Activated CD4-positive, alpha-beta T cell treated with anti-CD3 and anti-CD28 coated beads, Interleukin-2, amount 50 U/mL, for 1 hour (primary cell): ENCODE measurements at places on chromosomes 11 and 22.
A peak's percentile ranks its signal among the peaks of the same experiment; 100 is the strongest.

DNA sequence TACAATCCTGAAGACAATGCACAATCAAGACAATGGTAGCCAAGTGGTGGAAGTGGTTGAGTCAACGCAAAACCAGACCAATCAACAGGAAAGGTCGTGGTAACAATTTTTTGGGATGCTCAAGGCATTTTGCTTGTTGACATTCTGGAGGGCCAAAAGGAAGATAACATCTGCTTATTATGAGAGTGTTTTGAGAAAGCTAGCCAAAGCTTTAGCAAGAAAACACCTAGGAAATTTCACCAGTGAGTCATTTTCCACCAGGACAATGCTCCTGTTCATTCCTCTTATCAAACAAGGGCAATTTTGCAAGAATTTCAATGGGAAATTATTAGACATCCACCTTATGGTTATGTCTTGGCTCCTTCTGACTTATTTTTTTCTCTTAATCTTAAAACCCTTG lies 1932.2 kb upstream of the RAG2 start:
- no peak for DNase-seq

GRCh38 chr22:37334859-37335805 lies 52.8 kb downstream of the CYTH4 start:
- DNase-seq: no peak

DNA sequence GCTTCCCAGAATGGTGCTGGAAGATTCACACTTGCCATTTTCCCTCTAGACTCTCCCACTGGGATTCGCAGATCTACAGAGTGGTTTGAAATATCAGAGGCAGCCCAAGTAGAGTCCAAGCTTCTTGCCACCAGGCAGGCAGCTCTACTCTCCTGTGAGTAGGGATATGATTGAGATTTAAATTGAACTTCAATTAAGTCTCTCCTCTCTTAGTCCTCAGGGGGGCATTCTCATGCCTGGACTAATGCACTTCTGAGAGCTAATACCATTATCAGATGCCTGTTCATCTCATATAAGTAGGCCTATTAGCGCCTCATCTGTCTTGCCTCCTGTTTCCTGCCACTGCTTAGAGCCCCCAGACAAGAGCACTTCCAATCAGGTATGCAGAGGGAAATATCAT lies 25.5 kb upstream of the AMPD3 start:
- DNase-seq: no peak

GRCh38 chr11:33449798-33450197 lies 192.6 kb downstream of the HIPK3 start:
- DNase-seq: no peak

- DNase-seq: no peak
Measured at GRCh38 chr11:75616281-75616680, 52.6 kb downstream of the MAP6 start.

GRCh38 chr22:44453441-44454112 lies 44.5 kb downstream of the RTL6 start:
- DNase-seq: no peak

- DNase-seq: no peak
Measured at GRCh38 chr11:46256540-46257001, 20.9 kb upstream of the CREB3L1 start.

DNA sequence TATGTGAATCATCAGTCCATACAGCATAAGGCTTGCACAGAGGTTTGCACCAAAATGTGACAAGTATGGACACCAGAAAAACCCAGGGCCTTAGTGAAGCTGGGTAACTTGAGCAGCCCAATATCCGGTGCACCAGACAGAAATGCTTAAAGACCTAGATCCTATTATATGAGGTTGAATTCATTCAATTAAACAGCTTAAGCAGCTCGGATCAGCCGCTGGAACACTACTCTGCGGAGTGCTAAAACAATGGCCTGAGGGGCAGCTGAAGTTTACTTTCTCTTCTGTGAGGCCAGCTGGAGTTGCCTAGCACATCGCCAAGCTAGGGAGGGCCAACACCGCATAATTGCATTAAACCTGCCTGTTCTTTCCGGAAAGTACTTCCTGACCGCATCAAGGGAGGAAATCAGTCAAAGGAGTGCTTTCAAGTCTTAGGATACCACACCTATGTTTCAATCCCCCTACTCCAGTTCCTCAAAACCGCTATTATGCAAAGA lies 17.0 kb upstream of the FAM181B start:
- DNase-seq: no peak

GRCh38 chr11:134229126-134229790 lies 4.8 kb downstream of the VPS26B start:
- DNase-seq: no peak

DNA sequence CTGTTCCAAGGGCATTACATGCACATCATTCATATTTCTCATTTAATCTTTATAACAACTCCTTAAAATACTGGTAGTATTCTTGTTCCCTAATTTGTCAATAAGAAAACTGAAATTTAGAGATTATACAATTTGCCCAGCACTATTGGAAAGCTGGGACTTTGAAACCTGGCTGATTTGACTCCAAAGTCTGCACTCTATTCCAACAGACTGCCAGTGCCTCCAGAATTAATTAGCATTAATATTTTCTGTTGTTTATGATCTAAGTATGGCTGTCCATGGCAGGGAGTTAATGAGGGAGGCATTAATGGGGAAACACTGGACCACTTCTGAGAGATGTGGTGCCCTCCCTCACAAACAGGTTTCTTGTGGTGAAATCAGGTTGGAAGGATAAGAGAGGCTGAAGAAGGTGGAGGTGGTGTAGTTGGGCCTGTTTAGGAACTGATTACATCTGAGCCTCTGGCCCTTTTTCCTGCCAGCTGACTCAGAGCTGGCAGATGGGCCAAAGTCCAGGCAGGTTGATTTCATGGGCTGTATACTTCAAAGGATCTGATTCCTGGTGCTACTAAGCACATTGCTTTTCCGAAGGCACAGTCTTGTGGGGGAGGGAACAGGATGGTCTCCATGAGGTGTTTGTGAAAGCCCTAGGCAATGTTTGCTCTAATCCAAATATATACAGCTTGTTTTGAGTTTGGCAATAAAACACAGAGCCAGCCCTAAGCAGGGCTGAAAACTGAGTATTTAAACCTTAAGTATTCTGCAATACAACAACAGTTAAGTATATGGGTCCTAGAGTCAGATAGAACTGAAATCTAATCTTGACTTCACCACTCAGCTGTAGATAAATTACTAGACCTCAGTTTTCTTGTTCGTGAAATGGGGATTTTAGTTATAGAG lies 21.0 kb upstream of the RAB30 start:
- no peak for DNase-seq

DNA sequence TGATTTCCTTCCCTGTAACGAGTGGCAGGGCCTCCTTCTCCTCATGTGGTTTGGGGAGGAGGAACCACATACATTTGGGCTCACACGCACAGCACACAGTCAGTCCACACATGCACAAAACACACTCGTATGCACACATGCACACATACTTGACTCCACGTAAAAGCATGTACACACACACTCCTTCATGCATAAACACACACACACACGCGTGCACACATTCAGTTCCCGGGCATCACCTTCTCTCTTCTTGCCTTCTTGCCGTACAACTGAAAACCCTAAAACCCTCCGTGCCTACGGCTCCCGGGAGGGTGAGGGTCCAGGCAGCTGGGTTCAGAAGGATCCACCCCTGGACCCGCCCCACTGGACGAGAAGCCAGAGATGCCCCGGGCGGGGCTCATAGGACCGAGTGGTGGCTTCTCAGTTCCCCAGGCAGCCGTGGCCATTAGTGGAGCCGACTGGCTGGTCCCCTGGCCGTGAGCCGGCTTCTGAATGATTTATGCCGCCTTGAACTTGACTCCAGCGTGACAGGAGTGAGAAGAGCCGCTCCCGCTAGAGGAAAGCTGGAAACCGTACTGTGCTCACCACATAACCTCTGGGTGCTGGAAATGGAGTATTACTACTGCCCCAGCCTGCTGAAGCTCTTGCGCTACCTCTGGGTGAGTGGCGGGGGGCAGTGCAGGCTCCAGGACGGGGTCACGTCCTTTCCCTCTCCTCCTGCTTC lies 117.4 kb downstream of the KIAA1671 start:
- DNase-seq: peak; percentile 15

- DNase-seq: no peak
Measured at GRCh38 chr11:133950874-133951326, 5.9 kb downstream of the IGSF9B start.

GRCh38 chr22:37726241-37726887 lies 29.5 kb downstream of the TRIOBP start:
- DNase-seq: no peak

DNA sequence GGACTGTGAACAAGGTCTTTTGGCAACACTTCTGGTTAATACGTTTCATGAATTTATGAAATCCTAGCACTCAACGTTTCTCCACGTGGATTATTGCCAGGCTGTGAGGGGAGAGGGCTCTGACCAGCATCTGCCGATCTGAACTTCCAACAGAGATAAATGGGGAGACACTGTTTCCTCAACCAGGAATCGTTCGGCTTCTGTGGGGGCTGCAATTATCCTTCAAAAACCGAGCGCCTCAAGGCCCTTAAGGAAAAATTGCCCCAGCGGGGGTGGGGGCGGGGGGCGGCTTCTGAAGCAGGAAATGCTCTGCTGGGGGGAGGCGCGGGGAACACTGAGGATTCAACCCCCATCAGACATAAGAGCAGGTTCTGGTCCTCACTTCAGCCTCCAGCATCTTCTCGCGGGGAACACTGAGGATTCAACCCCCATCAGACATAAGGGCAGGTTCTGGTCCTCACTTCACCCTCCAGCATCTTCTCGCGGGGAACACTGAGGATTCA lies 155.6 kb downstream of the BRD1 start:
- no peak for DNase-seq

GRCh38 chr11:113705871-113706655 lies at the start of gene TMPRSS5:
Gene TMPRSS5, minus strand, starts transcription at chr11:113706308. Its CDS starts 84 bp downstream, at chr11:113706224.
- no peak for DNase-seq

DNA sequence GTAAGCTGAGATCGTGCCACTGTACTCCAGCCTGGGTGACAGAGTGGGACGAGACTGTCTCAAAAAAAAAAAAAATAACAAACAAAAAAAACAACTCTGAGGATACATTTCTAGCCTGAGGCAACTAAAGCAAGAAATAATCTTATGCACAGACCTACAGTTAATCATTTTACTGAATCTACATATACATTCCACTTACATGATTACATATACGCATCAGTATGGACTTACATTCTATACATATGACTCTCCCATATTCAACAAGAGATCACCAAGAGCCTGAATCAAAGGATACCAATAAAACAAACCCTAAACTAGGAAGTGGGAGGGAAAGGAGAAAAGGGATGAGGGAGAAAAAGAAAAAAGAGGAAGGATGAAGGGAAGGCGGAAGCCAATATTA lies 1.1 kb downstream of the ALG8 start:
- no peak for DNase-seq

DNA sequence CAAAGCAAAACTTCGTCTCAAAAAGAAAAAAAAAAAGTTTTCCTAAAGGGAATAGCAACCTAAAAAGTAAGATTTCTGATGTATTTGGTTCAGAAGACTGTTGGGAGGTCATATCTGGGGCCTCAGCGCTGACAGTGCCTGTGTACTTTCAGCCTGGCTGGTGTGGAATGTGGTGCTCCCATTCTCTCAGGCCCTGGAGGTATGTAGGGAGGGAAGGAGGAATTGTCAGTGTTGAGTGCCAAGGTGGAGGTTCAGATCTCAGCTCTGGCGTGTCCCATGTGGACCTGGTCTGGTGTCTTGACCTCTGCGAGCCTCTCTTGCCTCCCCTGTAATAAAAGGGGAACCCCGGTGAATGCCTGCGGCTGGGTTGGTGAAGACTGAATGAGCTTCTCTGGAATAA lies 22.4 kb downstream of the PRR5 start:
- DNase-seq: no peak

- no peak for DNase-seq
Measured at GRCh38 chr11:21603886-21604285, 589.0 kb upstream of the ANO5 start.

DNA sequence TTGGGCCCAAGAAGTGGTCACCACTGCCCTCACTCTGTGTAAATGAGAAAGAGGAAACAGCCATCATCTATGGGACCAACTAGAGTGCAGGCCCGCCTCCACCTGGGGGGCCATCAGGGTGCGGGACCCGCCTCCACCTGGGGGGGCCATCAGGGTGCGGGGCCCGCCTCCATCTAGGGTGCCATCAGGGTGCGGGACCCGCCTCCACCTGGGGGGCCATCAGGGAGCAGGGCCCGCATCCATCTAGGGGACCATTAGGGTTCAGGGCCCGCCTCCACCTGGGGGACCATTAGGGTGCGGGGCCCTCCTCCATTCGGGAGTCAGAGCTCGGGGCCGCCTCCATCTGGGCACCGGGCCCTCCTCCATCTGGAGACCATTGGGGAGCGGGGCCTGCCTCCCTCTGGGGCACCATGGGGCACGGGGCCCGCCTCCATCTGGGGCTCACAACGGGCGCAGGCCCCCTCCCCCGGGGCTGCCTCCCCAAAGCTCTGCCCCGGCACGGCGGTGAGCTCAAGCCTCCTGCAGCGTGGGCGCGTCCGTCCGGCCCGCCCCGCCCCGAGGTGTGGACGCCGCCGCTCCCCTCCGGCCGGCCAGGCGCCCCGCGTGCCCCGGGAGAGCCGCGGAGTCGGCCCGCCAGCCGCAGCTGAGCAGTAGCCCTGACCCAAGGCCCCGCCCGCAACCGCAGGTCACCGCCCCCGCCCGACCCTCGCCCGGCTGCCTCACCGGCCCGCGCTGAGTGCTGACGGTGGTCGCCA lies 512 bp downstream of the TOLLIP start:
- no peak for DNase-seq

GRCh38 chr11:133443206-133443747 lies 89.0 kb downstream of the OPCML start:
- no peak for DNase-seq

DNA sequence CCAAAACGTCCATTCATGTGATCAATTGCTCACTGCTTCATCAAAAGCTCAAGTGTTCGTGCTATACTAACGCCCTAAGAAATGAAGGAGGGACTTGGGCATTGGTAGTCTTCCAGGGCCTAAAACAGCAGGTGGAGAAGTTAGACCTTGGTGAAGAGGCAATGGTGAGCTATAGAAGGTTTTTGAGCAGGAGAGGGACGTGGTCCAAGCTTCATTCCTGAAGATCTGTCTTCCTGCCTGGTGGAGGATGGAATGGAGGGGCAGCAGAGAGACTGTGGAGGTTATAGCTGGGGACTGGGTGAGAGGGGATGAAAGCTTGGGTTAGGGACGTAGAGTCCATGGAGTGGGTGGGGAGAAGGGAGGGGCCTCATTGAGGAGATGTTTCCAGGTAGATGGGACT lies 97.7 kb downstream of the TP53I11 start:
- no peak for DNase-seq

DNA sequence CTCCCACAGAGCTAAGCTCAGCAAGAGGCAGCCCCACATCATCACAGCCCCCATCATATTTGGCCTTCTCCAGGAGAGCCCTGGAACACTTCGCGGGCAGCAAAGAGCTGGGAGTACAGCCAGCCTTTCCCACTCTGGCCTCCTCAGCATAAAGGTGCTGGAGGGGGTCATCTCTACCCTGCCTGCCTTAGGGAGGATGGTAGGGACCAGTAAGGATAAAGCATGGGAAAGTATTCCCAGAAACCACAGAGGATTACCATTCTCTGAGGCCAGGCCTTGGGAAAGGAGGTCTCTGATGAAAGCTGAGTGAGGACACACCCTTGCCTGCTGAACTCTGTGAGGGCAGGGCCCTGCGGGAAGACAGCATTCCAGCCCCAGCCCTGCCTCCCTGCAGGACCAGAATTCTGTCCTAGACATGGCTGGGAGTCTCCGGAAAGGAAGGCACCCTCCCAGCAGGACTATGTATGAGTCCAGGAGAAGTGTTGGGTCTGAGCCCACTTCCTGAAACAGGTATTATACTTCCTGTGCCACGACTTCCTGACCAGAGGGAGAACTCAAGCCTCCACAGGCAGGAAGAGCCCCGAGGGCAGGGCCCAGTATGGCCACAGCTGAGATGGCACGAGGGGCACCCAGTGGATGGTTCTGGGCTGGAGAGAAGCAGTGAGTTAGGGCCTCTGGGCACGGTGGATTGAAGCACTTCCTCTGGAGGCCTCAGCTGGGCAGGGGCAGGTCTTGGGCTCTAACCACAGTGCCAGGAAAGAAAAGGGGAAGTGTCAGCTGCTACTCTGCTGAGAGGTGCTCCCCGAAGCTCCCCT lies 12.9 kb upstream of the CASTOR1 start:
- no peak for DNase-seq
